ENCODE measurements at places on chromosomes 2 and 18.

- no peak for DNase-seq
These were observed 617.6 kb downstream of the ADCYAP1 start for GRCh38 chr18:1522249-1522615.

DNA sequence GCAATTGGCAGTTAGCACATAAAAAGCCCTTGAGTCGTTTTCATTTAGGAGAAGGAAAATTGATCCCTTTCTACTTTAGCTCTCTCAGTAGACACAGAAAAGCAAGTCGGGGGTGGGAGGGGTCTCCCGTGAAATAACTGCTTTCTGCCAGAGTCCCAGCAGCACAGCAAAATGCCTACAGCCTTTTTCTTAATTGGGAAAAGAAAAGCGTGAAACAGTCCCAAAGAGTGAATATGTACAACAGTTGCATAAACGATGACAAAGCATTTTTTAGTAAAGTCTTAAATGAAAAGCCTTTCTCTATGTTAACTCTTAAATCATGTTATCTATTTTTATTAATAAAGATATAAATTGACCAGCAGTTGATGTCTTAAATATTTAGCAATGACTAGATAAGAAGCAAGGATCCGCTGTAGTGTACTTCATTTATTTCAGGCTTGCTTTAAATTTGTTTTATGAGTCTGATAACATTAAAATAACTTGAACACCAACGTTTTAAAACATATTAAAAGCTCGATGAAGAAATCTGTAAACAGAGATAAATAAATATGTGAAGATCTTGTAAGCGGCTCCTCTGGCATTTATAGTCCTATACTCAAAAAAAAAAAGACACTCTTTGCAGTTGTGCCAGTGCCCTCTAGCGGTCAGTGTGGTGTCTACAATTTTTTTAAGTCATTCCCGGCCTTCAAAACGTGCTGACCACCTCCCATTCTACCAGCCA lies 42.3 kb upstream of the ATIC start:
- peak; percentile 63 for DNase-seq

- DNase-seq: no peak
These were observed 158.0 kb downstream of the INHBB start for GRCh38 chr2:120503793-120504571.

- no peak for DNase-seq
These were observed 17.4 kb upstream of the CREB1 start for GRCh38 chr2:207512356-207512755.

DNA sequence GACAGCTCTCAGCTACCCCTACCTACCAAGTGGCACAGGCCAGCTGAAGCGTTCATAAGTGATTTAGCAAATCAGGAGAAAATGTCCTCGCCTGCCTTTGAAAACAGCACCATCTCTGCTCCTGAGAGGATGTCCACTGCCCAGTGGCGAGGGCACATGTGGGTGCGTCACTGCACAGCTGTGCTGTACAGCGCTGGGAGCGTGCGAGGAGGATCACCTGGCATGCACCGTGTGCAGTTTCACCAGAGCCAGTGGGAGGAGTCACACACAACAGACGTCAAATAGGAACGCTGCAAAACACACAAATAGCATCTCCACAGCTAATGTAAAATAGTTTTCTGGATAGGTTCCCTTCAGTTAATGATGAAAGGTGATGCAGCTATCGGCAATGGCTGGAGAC lies 154.1 kb downstream of the HDAC4 start:
- no peak for DNase-seq

- no peak for DNase-seq
These were observed 3.7 kb upstream of the IL1RN start for GRCh38 chr2:113123726-113124125.

DNA sequence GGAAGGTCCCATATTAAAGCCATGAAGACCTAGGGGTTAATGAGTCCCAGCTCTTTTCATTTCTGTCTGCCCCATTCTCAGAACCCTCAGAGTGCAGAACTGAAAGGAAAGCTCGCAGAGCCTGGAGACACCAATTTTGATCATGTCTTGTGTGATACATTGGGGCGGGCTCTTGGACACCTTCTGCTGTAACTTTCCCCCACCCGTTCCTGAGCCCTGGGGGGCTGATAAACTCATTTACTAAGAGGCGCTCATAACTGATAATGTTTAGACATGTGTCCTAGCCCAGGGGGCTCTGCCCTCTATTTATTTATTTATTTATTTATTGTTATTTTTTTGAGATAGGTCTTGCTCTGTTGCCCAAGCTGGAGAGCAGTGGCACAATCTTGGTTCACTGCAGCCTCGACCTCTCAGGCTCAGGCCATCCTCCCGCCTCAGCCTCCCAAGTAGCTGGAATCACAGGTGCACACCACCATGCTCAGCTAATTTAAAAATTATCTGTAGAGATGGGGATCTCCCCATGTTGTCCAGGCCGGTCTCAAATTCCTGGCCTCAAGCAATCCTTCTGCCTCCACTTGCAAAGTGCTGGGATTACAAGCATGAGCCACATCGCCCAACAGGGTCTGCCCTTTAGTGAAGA lies 72.4 kb upstream of the HAAO start:
- DNase-seq: no peak

GRCh38 chr18:13261661-13262357 lies 43.2 kb downstream of the LDLRAD4 start:
- no peak for DNase-seq

DNA sequence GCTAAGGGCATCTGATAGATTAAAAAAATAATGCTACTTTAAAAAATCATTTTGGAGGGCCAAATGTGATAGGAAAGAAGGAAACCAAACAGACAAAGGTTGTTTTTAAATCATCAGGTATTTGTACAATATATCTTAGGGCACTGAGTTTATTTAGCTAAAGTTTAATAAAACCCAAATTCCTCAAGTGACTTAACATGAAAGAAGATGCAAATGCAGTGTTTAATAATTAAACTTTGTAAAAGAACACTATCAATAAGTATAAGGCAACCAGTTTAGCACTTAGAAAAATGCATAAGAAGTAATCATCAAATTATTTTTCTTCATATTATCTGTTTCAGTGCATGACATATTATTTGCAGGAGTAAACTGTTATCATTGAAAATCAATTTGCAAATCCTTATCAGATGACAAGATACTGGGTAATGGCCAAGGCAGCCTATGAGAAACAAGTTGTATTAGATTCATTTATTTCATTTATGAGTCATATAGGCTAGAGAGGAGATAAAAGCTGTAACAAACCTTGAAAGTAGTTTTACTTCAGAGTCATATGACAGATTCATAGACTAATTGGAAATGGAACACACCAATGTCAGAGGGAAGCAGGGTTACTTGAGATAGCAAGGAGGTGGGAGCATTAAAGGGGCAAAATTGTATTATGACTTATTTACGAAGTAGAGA lies 165.5 kb downstream of the GCA start:
- DNase-seq: no peak

DNA sequence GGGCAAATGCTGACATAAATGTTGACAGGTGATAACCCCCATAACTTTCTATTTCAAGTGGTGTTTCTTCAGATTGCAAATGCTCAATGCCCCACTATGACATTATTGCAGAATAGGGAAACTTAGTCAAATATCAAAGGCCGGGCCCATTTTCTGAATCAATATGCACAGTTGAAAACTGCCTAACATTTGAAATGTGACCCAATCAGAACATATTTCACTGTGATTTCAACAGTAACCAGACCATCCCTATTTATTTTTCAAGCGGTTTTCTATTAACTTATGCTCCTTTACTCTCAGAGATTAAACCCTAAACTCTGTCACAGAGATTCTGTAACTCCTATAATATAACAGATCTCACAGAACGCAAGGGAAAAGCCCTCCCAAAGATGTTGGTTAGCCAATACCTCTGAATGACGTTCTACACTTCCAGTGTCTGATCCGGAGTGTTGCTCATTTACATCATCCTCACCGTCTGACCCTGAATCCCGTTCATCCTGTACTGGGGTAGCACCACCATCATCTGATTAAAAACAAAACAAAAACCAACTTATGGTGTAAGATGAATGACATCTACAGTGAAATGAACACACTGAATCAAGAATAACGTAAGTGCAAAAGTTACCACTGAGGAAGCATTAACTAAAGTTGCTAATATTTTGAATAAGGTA lies 2.9 kb downstream of the IWS1 start:
- no peak for DNase-seq

DNA sequence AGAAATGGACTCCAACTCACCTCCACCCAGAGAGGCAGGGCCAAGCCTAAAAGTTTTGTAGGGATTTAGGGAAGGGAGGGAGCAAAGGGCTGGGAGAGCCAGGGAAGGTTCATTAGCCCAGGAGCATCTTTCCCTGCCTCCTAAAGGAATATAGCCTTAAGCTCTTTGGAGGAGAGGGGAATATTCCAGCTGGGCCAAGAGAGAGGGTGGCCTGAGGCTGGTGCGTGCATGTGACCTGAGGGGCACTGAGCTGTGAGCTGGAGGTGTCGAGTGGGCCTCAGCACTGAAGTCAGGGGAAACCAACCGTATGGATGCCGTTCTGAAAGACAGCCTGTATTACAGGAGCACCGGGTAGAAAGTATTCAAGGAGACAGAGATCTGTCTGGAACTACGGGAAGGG lies 112.6 kb downstream of the KLHL29 start:
- DNase-seq: no peak

DNA sequence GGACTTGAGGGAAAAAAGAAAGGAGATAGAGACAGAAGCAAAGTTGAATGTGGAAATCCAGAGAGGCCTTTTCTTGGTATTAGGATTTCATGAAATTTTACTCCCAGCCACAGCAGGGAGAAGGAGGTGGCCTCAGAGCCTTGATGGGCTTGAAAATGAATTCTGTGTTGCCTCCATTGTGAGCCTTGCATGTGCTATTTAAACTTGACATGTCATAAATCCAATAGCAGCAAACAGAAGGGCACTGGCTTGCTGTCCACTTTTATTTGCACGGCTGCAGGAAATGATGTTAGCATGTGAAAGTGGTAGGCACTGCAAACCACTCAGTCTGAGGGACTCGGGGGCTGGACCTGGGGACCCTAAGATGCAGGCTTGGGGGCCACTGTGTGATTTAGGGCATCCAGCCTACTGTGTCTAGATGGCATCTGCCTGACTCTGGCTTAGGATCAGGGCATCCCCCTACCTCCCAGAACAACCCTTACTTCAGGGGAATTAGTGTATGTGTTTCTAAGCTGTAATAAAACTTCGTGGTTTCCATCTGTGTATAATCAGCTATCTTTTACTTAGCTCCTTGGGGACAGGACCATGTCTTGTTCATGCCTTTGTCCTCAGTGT lies 139.1 kb upstream of the SKOR2 start:
- no peak for DNase-seq

GRCh38 chr18:9215221-9215933 lies 78.8 kb downstream of the ANKRD12 start:
- no peak for DNase-seq

DNA sequence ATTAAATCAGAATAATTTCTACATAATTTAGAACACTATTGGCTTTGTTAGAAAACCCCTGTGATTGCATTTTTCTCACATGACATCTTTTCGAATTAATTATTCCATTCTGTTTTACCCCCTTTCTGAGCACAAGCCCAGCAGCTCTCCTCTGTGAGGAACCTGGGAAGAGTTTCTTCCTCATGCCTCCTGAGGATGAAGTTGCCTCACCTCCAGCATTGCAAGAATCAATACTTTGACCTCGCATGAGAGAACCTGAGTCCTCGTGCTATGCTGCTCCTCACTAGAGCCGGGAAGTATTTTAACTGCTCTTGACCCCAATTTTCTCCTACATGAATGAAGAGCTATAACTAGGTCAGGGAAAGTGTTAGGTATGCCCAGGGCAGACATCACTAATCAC lies 77.1 kb upstream of the RAPH1 start:
- DNase-seq: no peak

GRCh38 chr2:53998834-53999233 lies 28.0 kb upstream of the PSME4 start:
- DNase-seq: no peak

DNA sequence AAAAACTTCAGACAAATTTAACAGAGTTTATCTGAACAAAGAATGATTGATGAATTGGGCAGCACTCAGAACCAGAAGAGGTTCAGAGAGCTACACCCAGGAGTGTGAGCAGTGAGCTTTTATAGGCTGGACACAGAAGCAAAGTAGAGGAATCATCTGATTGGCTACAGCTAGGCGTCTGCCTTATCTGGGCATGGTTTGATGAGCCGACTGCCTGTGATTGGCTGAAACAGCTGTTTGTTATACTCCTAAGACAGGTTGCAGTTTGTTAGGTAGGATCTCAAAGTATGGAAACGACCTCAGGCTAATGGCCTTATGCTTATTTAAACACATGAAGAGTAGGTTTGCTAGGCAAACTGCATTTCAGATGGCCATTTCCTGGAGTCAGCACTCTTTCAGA lies 188.9 kb downstream of the MYO1B start:
- DNase-seq: no peak

DNA sequence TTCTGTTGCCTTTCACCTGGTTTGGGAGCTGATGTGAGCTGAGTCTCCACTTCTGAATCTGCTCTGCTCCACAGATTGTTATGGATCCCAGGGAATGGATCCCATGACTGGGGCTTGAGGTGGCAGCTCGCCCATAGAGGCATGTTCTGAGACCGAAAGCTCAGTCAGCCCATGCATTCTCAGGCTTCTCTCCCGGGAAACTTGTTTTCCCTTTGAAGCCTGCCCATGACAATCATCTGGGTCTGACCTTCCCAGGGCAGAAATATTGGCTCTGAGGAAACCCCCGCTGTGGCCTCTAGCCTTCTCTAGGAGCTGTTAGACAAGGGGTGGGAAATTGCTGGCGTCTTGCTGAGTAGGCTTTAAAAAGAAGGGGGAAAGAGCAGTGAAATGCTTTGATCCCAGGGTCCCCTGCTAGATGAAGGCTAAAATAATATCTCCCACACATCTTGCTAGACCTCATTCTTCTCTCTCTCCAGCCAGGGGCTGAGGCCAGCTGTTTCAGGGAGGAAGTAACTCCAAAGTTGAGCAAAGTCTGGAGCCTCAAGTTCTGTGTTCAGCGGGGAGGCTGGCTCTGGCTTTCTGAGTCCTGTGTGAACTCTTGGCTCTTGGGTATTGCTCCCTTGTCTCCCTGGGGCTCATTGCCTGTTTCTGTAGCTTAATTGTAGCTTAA lies 2.0 kb downstream of the VAMP8 start:
- DNase-seq: no peak

DNA sequence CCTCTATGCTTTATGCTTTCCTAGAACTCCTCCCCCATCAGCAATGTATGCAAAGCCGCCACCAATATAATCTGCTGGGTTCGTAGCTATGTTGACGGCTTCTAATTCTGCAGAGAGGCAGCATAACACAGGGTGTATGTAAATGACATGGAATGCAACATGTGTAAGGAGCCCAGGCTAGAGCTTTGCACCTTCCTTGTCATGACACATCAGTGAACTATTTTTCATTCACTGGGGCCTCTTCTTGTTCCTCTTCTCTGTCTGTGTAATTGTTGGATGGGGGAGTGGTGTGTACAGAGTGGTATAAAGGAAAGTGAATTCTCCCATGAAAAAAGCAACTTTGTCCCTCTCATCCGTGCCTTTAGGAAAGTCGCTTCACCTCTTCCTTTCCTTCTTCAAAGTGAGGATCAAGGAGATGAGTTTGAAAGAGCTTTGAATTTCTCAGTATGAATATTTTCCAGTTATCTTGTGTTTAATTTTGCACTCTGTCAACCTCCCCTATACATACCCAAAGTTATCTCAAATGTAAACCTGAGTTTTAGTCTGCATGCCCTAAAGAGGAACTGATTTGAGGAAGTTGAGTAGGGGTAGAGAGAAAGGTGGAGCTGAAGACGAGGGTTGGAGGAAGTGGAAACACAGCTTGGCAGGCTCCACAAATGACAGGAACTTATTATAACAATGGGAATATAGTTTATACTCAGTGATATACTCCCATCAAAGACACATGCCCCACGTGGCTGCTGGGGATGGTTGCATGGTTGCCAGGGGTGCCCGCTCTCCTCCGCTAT lies 74.9 kb upstream of the ARL4C start:
- peak; percentile 3 for DNase-seq

GRCh38 chr2:27092696-27093429 lies 6.3 kb downstream of the KHK start:
- no peak for DNase-seq
